Stimulated activated CD4-positive, alpha-beta T cell treated with anti-CD3 and anti-CD28 coated beads, Interleukin-1b, Interleukin-23, amount 100 ng/mL, for 1 hour (primary cell): ENCODE measurements at places on chromosomes 3 and 15.

GRCh38 chr3:134294302-134295280 lies 43.9 kb upstream of the RYK start:
- DNase-seq: no peak

DNA sequence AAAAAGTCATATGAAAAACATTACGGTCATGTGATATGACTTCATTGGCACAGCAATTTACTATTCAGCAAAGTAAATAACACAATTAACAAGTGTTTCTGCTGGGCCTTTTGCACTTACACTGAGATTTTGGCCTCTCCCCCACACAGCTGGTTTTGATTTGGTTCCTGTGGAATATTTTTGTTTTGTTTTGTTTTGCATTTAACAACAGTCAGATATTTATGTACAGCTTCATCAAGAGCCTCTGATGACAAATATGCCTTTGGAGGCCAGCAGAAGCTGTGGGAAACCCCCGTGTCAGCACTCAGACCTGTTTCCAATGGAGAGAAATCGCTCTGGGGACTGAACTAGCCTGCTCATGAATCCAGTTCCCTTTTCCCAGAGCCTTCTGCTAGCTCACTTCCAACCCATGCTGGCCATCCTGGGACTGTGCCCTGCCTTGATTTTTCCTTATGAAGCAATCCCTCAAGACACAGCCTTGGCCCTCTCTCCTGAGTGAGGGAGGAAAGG lies 161.9 kb downstream of the ATG7 start:
- no peak for DNase-seq

GRCh38 chr15:41970456-41970855 lies 1.9 kb downstream of the EHD4 start:
- no peak for DNase-seq

DNA sequence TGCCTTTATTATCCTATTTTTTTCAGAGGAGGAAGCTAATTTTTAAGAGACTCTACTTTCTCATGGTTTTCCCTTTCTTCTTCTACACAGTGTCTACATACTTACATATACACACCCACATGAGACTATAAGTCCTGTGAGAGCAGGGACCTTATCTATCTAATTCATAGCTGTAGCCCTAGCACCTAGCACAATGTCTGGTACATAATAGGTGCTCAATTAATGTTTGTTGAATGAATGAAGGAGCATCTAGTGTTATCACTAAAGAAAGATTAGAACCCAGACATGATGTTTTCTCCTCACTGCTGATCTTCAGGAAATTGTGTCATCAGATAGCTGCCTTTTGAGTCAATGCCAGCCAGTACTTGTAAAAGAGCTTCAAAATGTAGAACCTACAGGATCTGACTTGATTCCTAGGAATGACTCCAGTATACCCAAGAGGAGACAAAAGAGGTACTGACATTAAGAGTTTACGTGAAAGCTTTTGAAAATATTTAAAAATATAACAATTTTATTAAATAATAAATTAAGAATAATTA lies 2.5 kb downstream of the SCG5 start:
- no peak for DNase-seq

DNA sequence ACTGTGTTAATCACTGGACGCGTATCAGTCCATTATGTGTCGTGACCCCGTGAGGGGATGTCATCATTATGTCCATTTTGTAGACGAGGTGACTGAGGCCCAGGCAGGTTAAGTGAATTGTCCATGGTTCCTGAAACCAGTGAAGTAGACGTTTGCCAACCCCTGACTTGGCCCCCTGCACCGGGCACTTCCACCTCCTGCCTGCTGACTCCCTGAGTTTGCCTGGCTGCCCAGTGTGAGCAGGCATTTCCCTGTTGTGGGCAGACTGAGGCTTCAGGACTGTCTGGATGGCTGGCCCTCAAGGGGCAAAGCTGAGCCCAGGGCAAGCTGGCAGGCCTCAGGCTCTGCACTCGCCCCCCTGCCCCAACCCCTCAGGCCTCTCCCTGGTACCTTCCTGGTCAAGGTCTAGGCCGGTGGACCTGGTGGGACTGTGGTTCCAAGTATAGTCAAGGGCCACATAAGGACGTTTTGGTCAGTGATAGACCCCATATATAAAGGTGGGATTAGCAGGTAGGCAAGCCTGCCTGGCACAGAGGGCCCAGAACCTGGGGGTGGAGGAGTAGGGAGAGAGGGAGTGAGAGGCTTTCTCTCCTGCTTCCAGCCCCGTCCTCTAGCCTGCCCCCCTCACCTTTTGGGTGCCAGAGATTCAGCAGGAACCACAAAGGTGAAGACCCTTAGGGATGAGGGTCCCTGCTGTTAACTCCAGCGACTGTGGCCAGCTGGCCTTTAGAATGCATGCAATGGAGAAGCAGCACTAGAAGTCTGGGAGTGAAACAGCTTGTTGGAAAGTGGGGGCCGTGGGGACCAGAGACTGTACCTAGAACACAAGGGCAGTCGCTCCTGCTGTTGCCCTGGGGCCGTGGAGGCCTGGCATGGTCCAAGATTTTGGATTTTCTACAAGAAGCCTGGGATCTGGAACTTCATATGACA lies 34.6 kb downstream of the FBLN2 start:
- no peak for DNase-seq

GRCh38 chr3:191944835-191945234 lies 483.9 kb downstream of the PYDC2 start:
- no peak for DNase-seq

DNA sequence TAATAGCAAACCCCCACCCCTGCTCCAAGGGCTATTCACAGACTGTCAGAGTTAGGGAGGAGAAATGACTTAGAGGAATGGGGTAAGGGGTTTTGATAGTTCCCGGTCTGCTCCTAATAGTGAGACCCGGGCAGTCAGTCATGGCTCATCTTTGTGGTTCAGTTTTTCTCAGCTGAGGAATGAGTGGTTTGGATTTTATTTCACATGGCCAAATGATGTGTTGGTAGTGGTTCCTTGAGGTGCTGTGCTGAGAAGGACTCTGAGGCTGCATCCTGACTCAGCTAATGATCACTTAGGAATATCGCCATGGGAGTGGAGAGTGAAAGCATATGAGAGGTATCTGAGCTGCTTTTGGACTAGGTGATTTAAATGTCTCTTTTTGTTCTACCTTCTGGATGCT lies 80.2 kb downstream of the LPP start:
- DNase-seq: no peak

DNA sequence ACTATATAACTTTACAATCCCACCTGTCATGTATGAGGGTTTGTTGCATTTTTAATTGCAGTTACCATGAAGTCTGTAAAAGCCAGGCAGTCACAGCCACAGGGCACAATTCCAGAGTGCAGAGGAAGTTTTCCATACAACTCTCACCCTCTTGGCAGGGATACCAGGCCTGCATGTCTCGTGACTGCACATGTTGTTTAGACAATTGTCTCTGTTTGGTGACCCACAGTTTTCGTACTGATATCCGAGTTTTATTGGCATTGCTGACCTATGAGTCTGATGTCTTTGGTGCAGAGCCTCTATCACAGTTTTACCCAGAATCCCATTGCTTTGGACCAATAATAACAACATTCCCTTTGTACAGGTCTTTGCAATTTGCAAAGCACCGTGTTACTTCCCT lies 24.9 kb upstream of the MYZAP start:
- no peak for DNase-seq

DNA sequence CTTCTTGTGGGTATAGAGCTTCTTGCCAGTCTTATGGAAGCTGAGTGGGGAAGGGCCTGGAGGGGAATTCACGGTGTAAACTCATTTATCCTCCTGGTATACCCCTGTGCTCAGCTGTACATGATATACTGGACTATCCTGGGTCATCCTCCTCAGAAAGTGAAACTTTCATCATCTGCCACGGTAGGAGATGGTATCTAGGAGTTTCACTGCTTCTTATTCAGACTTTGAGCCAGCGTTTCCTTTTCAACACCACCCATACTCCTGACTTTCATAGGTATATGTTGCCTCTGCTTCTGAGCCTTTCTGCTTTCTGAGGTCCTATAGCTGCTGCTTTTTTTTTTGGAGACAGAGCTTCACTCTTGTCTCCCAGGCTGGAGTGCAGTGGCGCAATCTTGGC lies 15.6 kb downstream of the SENP5 start:
- DNase-seq: no peak

DNA sequence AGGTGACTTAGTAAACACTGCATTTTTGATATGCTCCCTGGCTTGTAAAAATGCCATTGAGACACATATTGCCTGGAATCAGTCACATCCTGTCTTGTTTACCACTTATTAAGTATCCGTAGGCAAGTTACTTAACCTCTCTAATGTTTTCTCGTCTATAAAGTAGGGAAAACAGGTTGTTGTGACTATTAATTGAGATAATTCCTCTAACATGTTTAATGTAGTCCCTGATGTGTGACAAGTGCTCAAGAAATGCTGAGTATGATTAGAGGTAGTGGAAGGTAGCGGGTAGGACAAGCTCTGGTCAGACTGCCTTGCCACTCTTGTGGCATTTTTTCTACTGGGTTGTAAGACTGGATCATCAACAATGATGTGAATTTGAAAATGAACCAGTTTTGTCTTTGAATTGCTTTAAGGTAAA lies 54.1 kb downstream of the NFKBIZ start:
- no peak for DNase-seq

- no peak for DNase-seq
These were observed 107.5 kb upstream of the MRPS22 start for GRCh38 chr3:139236336-139236735.

DNA sequence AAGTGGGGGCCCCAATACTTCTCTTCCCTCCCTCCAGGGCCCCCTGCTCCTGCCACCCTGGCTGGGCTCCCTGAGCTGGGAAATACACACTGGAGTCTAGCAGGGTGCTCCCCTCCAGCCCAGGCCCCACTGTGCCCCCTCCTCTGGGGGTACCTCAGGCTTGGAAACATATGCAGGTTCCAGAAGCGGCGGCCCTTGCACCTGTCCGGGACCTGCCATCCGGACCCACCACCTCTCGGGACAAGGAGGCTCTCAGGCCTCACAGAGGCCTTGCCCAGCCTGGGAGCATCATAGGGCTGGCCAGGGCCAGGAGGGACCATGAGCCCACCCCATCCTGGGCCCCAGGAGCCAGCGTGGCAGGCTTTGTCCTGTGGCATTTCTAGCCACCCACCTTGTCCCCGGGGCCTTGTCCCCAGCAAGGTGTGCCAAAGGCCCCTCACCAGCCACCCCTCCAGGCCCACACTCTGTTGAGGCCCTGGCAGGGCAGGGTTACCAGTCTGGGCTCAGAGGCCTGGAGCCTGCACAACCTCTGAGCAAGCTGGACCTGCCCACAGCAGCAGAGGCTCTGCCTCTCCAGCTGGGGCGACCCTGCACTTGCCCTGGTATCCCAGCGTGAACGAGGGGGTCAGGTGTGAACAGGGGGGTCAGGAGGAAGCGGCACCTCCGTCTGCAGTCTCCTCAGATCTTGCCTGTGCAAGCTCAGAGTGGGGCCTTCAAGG lies 45.8 kb downstream of the DNAJB8 start:
- DNase-seq: no peak

DNA sequence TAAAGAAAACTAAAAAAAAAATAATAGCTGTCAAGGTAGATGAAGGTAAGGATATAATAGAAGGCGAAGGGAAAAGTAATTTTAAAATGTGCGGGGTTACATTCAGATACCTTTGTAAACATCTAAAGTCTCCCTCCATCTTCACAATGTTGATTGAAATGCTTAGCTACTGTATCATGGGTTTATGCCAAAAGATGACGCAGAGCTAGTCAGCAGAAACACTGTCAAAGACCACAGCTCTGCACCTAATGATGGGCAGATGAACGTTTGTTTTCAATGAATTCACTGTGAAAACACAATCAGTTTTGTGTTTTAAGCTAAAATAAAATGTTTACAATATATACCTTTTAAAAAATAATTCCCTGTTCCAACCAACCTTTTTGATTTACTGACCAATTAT lies 61.2 kb downstream of the RFTN1 start:
- no peak for DNase-seq

DNA sequence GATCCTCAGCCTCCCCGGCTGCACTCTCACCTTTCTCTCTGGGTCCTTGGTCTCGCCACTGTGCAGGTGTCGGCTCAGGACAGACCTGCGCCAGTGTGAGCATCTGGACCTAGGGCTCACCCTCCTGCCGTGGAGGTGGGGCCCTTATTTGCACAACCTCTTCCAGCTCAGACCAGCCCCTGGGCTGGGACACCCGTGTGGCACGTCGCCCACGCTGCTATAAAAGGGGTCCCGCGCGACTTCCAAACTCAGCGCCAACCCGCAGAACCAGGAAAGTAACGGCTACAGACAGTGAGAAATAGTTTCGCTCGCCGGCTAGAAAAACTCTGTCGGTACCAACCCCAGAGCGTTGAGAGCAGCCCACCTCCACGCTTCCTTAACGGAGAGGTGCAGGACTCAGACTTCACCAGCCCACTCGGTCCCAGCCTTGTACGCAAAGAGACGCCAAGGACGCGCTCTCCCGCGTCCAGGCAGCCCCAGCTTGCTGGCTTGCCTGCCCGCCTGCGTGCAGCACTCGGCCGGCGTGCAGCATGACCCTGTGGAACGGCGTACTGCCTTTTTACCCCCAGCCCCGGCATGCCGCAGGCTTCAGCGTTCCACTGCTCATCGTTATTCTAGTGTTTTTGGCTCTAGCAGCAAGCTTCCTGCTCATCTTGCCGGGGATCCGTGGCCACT lies at the start of the genes DUOX2 and DUOXA2:
Gene DUOX2 (minus strand): TSS at position 97 of the 675 bp plus-strand sequence. CDS start 761 bp downstream, outside the sequence.
Gene DUOXA2 (plus strand): TSS at position 251 of the 675 bp plus-strand sequence. CDS start 280 bp downstream, at position 531.
- no peak for DNase-seq

- no peak for DNase-seq
These were observed 1025.4 kb downstream of the FHIT start for GRCh38 chr3:60225848-60226247.

GRCh38 chr3:155651489-155652218 lies 93.2 kb downstream of the PLCH1 start:
- no peak for DNase-seq

GRCh38 chr3:87975716-87976115 lies 83.1 kb downstream of the CGGBP1 start:
- no peak for DNase-seq

- DNase-seq: no peak
These were observed 62.8 kb downstream of the OTOL1 start for GRCh38 chr3:161559177-161559998.

DNA sequence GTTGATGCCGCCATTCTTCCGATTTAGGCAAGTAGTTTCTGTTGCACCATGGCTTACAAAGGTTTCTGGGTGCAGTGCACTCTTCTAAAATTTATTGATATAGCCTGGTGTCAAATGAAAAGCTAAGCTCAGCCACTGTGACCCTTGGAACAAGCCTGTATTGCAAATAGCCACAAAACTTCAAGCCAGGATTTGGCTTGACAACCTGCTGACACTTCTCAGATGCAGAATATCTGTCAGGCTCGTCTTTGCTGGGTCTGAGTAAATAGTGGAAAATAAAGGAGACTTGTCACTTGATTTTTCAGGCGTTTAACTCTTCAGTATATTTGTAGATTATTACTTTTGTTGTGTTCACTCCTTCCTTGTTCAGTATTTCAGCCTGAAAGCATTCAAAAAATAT lies 871.8 kb downstream of the OTOL1 start:
- no peak for DNase-seq

GRCh38 chr3:156674911-156675829 lies 780 bp downstream of the TIPARP start:
- peak; percentile 10 for DNase-seq

GRCh38 chr3:12940854-12941253 lies 99.5 kb upstream of the RPL32 start:
- DNase-seq: no peak

DNA sequence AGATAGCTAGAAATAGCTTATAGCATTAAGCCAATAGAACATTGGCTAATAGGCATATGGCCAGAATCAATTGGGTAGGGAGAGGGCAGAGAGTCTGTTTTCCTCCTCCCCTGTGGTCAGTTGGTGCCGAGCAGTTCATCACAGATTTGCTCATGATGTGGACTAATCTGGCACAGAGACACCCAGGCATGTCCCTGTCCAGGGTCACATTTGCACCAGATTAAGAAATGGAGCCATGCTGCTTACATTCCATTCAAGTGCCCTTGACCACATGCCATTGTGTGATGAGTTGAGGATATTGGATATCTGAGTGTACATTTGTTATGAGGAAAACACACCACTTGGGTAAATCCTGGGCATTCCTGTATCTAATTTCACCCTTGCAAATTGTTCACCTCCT lies 53.4 kb downstream of the USP13 start:
- no peak for DNase-seq
